ENCODE measurements at places on chromosomes 11 and 22.
A peak's percentile ranks its signal among the peaks of the same experiment; 100 is the strongest.

DNA sequence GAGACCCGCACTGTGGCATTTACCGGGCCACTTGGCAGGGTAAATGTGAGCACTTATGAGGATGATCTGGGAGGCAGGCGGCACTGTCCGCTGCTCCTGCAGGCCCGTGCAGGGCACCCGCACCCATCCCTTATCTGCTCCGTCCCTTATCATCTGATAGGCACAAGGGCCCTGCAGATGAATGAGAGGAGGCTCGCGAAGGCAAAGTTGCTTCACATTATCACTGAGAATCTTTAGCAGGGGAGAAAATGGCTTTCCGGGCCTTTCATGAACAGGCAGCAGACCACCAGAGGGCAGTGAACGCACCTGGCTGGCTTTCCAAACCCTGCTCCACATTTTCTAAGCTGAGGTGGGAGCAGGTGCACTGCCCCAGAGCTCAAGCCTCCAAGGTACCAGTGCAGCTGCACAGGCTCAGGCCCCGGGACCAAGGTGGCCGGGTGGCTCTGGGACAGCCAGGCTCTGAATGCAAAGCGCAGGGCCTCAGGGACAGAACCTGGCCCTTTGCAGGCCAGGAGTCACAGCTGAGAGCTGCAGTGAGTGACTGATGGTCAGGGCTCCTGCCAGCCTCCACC, 165.6 kb downstream of the SHANK2 start:
- no peak for DNase-seq

DNA sequence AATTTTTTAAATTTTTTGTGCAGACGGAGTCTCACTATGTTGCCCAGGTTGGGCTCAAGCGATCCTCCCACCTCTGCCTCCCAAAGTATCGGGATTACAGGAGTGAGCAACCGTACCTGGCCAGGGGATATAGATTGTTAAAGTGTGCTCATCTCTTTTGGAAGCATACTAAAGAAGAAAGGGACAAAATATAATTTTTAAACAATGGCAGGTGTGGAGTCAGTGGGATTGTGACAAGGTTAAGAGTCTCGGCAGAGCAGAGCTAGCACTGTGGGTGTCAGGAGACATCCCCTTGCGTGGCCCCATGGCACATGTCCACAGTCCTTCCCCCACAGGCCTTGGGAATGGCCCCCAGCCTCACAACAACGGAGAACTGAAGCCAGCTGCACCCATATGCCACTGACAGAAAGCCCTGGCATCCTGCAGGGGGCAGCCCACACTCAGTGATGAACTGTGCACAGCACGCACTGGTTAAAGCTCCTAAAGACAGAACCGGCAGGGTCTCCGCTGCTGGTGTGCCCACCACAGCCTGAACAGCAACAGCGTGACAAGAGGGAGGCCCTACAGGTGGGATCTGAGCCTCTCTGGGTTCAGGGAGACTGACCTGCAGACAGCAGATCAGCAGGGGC, 29.9 kb downstream of the SERPIND1 start:
- no peak for DNase-seq

DNA sequence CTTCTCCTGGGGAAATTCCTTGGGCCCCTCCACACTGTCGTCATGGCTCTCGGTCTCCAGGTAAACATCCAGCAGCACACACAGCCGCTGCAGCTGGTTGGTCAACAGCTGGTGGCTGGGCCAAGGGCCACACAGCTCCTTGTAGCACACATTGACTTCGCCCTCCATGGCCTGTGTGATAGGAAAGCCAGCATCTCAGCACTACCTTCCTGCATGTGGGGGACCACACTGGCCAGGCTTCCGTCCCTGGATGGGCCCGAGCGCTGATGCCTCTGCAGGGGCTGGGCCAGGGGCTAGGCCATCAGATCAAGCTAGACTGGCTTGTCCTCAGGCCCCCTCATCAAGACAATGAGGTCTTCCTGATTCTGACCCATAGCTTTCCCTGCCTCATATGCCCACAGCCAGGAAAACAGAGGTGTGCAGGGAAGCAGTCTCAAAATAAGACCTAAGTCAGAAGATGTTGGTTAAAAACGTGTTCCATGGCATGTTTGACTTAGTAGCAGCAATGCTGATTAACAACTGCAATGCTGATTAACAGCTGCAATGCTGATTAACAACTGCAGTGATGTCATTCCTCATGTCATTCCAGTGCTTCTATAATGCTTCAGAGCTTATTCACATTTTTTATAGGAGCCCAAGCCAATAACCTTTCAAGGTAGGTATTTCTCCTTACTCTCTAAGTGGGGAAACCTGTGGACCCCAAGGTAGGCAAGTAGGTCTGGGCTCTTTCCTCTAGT, 31.3 kb downstream of the NEFH start:
- DNase-seq = no peak

DNA sequence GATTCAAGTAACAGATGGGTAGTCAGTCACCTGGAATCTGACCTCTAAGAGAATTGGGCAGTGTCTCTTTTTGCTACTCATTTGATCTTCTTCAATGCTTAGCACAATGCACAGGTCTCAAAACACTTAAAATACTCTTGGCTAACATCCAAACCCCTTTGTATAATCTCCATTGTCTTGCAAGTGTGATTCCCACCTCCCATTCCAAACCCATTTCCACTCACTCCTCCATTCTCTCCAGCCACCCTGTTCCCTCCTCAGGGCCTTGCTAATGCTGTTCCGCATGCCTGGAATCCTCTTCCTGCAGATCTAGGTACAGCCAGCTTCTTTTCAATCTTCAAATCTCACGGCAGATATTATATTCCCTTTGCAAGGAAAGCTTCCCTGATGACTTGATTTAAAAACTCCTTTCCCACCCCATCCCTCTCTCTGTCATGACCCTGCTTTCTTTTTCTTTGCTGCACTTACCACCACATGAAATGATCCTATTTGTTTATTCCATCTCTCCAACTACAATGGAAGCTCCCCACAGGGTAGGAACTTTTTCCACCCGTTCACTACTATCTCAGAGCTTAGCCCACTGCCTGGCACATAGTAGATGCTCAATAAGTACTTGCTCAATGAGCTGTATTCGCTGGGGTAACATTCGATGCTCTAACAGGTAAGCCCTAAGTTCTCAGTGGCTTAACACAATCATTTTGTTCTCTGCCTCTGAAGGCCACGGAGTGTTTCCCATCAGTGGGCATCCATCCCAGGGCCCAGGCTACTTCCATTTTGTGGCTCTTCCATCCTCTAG, 121.7 kb downstream of the MN1 start:
- no peak for DNase-seq

- no peak for DNase-seq
These were observed 21.5 kb upstream of the ETS1 start for GRCh38 chr11:128608746-128609407.

DNA sequence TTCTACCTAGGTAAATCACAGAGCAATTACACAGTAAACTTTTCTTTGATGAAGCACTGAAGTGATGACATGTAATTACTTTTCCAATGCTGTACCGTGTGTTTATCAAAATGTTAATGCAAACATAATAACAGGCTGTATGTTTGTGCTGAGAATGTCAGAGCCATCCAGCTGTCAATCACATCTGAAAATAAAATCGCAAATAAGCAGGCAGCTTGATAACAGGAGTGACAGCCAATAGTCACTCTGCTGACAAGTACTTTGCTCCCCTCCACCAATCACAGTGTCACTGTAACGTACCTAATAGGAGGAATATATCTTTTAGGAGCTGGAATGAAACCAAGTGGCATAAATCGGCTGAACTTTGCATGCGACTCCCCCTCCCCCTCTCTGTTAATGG, 119.7 kb downstream of the KIRREL3 start:
- no peak for DNase-seq

DNA sequence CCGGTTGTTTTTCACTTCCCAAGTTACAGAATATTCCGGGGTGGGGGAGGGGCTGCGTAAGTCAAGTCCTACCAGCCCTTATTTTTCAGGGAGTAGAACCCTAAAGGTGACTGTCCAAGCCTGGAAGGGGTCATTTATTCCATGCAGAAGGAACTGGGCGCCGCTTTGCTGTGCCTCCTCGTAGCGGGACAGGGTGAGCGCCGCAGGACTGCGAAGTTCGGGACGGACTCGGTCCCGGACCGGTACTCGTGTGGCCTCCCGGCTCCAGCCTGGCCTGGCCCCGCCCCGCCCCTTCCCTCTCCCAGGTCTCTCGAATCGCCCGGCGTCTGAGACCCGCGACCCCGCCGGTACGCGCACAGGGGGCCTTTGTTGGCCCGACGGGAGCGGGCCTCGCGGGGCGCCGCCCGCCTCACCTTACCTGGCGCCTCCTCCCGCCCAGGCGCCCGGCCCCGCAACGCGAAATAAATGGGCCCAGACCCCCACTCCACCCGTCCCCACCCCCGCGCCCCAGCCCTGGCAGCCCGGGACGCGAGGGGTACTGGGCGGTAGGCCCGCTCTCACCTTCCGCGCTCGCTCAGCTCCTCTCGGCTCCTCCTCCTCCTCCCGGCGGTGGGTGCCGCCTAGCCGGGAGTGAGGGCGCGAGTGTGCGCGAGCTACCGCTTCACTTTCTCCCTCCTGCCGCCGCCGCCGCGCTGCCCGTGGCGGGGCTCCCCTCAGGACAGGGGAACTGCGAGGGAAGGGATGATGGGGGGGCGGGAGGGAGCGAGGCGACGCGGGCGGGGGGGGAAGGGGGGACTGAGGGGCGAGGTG, 698 bp downstream of the PAK1 start:
- no peak for DNase-seq

GRCh38 chr11:43582024-43582862, 98.3 kb upstream of the HSD17B12 start:
- no peak for DNase-seq

DNA sequence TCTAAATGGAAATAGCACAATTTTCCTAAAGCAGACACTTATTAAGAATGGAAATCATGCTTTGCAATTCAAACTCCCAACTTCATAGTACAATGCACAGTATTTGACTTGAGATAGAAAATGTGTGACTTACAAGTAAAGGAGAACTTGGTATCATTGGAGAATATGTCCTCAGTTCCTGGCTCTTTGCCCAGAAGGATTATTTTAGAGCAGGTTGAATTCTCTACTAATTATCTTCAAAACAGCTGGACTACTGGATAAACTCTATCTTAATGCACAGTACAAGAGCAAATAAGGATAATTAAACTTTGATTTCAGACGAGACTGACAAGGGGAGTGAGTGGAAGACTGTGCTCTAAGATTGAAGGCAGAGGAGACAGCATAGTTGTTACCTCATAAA, 839.4 kb downstream of the OPCML start:
- DNase-seq = no peak

DNA sequence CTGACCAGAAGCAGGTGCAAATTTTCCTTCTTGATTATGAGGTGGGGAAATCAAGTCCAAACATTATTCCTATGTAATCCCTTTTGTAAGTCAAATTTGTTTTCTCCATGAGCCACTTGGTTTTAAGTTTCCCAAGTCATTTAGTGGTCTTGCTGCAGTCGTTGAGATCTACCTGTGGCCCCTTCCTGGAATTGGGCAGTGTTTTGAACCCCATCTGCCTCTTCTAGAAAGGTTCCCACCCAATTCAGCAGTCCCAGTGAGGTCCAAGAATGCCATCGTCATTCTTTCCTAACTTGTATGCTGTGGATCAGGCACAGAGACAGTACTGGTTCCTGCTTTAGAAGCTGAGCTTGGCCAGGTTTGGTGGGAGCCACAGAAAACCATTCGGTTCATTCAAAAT, 77.8 kb upstream of the GNAZ start:
- no peak for DNase-seq

- DNase-seq = no peak
These were observed 70.7 kb downstream of the SIK2 start for GRCh38 chr11:111672949-111673348.

DNA sequence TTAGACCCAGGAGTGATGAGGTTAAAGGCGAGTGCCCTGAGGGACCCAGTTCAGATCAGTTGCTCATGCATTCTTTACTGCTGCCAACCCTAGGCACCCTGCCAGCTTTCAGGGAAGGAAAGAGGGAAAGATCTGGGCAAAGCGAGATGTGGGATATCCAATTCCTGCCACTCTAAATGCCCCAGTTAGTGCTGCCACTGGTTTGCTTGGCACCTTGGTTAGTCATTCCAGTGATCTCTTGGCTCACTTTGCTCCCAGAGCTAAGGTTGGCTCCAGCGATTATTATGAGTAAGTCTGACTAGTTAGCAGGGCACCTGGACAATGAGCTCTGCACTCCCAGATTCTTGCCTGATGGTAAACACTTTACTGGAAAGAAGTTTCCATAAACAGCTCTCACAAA, 85.0 kb downstream of the INSC start:
- DNase-seq = peak; percentile 68

DNA sequence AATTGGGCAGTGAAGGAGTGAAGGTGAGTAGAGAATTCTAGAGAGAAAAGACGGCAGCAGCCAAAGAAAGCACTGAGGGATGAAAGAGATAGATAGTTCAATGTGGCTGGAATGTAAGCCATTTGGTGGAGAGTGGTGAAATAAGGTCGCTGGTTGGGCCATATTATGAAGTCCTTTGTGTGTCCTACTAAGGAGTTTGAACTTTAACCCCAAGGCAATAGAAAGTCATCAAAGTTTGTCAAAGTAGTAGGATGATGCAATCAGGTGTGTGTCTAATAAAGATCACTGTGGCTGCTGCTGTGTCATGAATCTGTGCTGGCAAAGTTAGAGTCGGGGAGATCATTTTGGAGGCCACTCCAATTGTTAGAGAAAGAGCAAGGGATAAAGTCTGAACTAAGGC, 18.7 kb downstream of the RNF121 start:
- no peak for DNase-seq

DNA sequence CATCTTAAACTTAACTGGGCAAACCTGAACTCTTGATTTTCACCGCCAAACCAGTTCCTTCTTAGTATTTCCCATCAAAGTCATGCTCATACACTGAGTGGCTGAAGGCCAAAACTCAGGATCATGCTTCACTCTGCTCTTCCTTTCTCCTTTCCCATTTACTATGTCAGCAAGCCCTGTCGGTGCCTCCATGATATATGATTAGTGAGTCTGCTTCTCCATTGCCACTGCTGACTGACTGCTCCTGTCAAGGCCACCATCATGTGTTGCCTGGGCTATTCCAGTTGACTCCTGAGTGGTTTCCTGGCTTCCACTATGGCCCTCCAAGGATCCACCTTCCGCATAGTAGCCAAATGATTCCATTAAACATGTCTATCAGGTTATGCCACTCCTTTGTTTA, 42.8 kb upstream of the AMPD3 start:
- no peak for DNase-seq

- DNase-seq = no peak
These were observed 442 bp downstream of the COPB1 start for GRCh38 chr11:14499178-14499559.

- DNase-seq = no peak
These were observed 133.7 kb downstream of the CTTN start for GRCh38 chr11:70532066-70532440.

- DNase-seq = no peak
These were observed 98.8 kb downstream of the MED15 start for GRCh38 chr22:20606041-20606783.
